ENCODE measurements at places on chromosomes 2 and 18.

DNA sequence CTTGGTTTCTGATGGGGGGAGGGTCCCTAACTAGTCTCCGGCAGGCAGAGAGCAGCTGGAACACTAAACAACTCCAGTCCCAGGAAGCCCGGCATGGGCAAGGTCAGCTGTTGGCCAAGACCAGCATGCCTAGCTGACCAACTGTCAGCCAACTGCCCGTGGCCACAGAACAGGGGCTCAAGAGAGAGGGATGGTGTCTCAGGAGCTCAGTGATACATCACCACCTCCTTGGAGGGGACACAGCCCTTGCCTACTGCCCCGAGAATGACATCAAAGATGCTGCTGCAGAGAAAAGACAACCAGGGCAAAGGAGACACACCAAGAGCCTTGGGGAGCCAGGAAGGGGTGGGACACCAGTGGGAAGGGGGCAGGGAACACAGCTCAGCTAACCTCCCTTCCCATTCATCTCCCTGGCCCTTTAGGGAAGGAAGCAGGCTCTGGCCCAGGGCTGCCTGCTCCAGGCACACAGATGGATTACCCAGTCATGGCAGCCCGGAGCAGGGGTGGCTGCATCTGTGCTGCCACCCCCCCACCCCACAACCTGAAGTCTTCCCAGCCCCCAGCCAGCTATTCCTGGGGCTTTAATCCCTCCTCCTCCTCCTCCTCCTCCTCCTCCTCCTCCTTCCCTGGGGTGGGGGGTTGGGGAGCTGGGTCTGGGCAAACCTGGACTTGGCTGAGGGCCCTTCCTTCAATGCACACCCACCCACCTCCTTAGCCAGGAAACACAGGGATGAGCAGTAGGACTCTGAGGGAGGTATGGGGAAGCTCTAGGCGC, 1.9 kb downstream of the BIN1 start:
- no peak for DNase-seq

- DNase-seq: no peak
Measured at GRCh38 chr2:52356556-52356955, 1324.6 kb upstream of the NRXN1 start.

- no peak for DNase-seq
Measured at GRCh38 chr2:6212491-6212890, 520.3 kb downstream of the SOX11 start.

GRCh38 chr2:32617599-32618189, 10.2 kb upstream of the TTC27 start:
- no peak for DNase-seq

- DNase-seq: no peak
Measured at GRCh38 chr2:1705557-1706076, 38.7 kb downstream of the PXDN start.

GRCh38 chr18:72075040-72075439, 469.1 kb downstream of the CBLN2 start:
- DNase-seq: no peak

DNA sequence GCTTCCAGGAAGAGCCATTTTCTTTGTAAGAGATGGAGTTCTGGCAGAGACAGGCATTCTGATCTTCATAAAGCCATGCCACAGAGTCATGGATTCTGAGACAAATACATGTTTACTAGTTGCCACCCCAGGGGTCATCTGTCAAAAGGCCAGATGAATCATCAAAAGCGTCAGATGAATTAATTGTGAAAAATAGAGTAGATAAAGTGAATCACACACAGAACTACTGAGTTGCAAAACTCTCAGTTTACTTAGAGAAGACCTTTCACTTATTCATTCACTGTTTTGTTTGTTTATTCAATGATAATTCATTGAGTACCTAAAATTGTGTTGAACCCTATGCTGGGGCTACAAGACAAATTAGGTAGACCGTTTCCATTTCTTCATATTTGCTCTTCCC, 157.7 kb upstream of the SERPINE2 start:
- no peak for DNase-seq

DNA sequence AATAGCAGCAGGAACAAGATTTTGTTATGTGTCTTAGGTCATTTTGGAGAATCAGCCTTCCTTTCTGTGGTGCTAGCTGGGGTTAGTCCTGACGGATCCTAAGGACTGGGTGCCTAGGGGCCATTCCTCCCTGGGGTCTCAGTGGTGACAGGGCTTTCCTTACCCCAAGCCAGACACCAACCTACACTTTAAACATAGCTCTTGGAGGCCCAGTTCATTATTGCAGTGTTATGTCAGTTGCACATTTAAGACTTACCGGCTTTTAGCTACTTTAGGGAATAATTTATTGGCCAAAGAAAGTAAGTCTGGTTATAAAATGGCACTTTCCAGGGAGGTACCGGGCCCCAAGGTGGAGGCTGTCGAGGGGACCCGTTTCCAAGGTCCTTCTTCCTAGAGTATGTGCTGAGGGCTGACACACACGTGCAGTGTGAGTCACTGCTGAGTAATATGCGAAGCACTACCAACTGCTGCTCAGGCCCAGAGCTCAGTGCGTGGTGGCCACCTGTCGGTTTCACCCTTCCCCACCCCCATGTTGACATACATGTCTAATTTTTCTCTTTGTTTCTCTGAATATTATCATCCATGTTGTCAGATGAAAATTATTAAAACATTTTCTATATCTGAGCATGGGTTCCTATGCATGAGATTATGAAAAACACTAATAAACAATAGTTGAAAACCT, 37.0 kb upstream of the GRHL1 start:
- DNase-seq: no peak

- no peak for DNase-seq
Measured at GRCh38 chr2:192288295-192288694, 93.6 kb upstream of the TMEFF2 start.

DNA sequence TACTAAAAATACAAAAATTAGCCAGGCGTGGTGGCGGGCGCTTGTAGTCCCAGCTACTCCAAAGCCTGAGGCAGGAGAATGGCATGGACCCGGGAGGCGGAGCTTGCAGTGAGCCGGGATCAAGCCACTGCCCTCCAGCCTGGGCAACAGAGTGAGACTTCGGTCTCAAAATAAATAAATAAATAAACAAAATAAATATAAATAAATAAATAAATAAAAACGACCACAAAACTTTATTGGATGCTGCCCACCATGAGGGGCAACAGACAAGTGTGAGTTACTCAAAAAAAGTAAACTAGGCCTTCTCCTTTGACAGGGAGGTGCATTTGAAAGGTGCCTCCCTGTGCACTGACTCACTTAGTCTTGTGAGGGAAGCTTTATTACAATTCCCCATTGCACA, 50.4 kb downstream of the SLC4A1AP start:
- no peak for DNase-seq

DNA sequence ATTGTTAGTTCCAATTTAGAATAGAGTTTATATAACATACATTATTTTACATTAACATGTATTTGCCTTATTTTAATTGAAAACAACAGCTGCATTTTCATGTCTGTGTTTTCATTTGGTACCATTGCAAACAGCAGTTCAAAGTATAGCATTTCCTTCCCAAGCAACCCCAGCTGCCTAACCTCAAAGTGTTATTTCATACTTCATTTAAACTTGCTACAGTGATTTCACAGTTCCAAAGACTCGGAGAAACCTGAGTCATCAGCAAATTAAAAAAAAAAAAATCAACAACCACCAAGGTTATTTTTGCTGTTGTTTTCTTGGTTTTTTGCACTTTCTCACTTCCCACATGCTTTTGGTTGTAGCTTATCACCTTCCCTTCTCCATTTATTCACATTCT, 236.5 kb upstream of the SPHKAP start:
- no peak for DNase-seq

DNA sequence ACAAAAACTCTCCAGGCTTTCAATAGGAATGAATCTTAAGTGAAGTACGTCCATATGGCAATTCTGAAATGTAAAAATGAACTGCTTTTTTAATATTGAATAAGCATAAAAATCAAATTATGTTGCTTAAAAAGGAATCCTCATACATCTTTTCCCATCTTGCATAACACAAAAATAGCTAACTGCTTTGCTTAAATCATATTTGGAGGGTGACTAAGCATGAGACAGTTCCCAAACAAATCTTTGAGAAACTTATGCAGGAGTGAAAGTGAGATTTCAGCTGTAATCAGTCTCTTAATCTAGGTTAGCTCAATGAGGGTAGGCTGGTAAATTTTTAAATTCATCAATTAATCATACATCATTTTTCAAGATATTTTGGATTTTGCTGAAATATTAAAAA, 111.5 kb downstream of the MBD5 start:
- DNase-seq: no peak

- DNase-seq: no peak
Measured at GRCh38 chr18:28588884-28589549, 412.1 kb upstream of the CDH2 start.

GRCh38 chr2:18084376-18084775, 205.9 kb downstream of the KCNS3 start:
- no peak for DNase-seq

DNA sequence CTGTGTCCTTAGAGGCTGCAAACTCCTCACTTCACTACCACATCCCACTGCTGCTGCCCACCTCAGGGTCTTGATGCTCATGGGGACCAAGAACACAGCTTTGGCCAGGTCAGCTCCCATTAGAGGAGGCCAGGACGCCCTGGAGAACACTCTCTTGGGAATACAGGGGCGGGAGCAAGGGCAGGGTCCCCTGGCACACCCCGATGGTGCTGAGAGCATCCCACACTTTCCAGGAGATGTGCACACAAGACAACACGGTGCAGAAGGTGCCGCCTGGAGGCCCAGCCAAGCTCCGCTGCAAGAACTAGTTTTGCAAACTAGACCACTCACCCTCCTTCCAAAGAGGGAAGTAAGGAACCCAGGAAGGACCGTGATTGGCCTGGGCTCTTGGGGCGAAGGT, 304.4 kb upstream of the SALL3 start:
- DNase-seq: no peak

GRCh38 chr2:39550701-39551285, 113.7 kb upstream of the MAP4K3 start:
- no peak for DNase-seq

GRCh38 chr18:54140641-54141040, 83.8 kb downstream of the MBD2 start:
- DNase-seq: no peak

- no peak for DNase-seq
Measured at GRCh38 chr2:220931491-220931890, 640.6 kb downstream of the EPHA4 start.

DNA sequence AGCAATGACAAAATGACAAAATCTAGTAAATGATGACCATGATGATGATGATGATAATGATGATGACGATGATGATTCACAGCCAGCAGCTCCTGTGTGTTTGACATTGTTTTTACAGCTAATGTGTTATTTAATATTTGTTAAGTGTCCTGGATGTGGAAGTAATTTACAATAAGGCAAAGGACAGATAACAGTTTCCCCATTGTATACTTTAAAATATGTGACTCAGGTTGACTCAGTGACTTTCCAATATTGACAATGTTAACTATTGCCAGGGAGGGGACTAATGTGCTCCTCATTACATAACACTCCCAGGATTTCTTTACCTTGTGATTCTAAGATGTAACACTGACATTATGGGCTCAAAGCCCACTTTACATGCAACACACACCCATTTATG, 602.2 kb downstream of the FBXO15 start:
- DNase-seq: no peak

DNA sequence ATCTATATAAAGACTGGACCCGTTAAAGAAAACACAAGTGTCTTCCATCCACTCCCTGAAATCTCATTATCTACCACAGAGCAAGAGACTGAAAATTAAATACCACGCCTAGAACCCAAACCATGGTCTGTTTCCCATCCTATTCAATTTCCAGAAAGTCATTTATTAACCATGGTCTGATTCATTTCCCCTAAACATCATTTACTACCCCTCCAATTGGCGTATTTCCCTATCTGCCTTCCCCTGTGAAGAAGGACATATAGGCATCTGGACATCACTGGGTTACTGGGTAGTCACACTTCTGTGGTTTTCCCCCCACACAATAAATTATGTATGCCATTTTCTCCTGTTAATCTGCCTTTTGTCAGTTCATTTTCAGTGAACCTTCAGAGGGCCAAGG, 30.8 kb downstream of the CCDC93 start:
- DNase-seq: no peak

DNA sequence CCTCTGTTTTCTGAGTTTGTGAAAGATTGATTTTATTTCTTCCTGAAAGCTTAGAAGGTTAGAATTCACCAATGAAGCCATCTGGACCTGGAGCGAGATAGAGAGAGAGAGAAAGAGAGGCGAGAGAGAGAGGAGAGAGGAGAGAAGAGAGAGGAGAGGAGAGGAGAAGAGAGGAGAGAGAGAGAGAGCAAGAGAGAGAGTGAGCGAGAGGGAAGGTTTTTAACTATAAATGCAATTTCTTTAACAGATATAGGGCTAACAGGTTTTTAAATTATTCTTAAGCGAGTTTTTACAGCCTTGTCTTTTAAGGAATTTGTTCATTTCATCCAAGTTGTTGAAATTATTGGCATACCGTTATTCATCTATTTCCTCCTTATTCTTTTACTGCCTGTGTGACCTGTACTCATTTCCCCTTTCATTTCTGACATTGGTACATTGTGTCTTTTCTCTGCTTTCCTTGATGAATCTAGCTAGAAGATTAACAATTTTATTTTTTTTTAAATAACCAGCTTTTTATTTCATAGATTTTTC, 56.1 kb downstream of the BABAM2 start:
- no peak for DNase-seq

GRCh38 chr18:79169958-79170555, 100.9 kb downstream of the ATP9B start:
- no peak for DNase-seq

- DNase-seq: no peak
Measured at GRCh38 chr2:3597567-3597966, 2.7 kb downstream of the COLEC11 start.

GRCh38 chr2:134019871-134020270, 234.0 kb upstream of the MGAT5 start:
- DNase-seq: no peak
